AG04450 (cell line): ENCODE measurements at places on chromosomes 6 and 20.
A peak's percentile ranks its signal among the peaks of the same experiment; 100 is the strongest.

- DNase-seq, result no peak
Observed at GRCh38 chr20:39016041-39016440, 53.9 kb downstream of the DHX35 start.

DNA sequence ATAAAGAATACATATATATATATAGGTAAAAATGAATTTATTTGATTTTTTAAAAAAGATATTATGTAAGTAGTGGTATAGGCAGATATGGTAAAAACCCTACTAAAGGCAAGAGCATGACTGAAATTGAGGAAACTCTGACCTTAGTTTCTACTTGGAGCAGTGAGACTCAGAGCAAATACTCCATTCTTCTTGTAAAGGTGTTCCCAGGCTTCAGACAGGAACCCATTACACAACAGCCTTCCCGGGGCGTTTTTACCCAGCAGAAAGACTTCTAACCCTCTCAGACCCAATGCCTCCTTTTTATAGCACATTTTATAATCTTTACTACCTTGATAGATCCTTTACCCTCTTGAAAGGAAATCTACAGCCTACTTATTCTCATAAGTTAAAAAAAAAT, 124.5 kb downstream of the MTFR2 start:
- DNase-seq, result no peak

- DNase-seq, result peak; percentile 24
Observed at GRCh38 chr6:131924881-131925474, 26.2 kb downstream of the CCN2 start.

DNA sequence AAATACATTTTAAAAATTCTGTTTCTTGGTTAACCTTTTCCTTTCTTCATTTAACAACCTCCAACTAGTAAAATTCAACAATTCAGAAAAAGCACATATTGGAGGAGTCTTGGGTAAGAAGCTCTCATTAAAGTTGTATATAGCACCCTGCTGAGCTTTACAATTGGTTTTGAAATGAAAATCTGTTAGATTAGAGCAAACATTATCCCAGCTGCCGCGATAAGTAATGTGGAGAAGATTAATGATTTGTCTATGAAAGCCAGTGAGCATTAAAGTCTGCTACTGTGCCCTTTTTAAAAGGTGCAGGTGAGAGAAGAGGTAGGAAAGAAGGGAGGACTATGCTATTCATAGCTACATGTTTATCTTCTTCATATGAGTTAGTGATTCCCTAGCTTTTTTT, 201.5 kb downstream of the ZFAND3 start:
- no peak for DNase-seq

DNA sequence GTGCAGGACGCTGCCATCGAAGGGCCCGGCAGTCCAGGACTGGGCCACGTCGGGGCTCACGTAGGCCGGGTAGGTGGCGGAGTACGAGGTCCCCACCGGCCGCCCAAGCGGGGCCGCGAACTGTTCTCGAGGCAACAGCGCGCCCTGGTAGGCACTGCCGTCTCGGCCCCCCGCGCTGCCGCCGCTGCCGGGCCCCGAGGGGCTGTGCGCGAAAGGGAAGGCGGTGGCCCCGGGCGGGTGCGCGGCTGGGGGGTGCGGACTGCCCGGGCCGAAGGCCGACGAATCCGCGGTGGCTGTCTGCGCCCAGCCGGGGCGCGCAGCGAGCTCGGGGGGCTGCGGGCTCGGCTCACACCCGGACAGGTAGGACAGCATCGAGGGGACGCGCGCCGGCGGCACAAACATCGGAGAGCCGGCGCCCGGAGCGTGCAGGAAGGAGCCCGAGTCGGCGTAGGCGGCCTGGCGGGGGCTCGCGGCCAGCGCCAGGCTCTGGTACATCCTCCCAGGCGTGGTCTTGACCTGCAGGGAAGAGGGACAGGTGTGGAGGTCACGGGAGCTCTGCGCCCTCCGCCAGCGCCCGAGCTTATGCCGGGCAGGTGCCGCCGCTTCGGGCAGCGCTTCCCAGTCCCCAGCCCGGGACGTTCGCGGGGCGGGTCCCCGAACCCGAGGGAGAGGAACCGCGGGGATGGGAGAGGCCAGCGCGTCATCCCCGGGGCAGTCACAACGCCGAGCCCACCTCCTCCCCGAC, 596 bp downstream of the GATA5 start:
- no peak for DNase-seq

DNA sequence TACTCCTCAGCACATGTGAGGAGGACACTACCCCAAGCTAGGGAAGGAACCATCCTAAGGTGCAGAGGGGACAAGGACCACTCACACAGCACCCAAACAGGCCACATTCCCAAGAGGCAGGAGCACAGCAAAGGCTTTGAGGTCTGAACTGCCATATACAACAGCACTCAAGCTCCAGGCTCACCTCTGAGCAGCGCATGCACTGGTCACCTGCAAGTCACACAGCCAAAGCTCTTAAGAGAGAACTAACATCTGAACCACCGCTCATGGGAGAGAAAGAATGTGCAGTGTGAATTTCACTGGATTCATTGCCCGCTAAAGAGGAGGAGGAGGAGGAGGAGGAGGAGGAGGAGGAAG, 31.0 kb downstream of the NPEPL1 start:
- no peak for DNase-seq

GRCh38 chr6:157748839-157749571, 74.0 kb upstream of the SNX9 start:
- no peak for DNase-seq

DNA sequence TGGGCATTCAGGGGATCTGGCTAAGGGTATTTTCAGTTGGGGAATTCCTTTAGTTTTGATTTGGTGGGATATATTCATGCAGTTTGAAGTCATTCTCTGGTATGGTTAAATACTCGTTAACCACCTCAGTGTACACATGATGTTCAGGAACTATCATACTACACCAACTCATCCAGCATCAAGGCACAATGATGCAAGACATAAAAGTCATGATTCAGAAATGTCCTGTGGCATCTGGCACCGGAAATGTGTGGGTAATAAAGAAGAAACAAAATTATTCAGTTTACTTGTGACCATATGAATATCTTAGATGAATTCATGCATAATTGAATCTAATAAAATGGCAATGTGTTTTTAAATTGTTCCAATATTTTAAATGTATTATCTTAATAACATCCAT, 129.0 kb upstream of the BMP5 start:
- no peak for DNase-seq

DNA sequence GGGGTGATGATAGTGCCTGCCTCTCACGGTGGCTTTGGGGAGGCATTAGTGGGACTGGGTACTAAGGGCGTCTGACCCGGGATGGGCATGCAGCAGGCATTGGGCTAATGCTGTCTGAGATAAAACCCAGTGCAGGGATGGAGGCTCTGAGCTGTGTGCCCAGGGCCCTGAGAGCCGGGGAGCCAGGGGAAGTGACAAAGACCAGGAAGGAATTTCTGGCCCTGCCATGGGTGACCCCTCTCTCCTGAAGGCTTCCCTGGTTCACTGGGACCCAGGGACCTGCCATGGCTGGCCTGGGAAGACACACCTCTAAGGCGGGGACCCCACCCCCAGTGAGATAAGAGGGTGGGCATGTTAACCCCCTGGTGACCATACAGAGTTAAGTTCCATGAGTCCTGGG, 3.9 kb upstream of the GATA5 start:
- no peak for DNase-seq

- no peak for DNase-seq
Observed at GRCh38 chr6:24933868-24934401, 1.8 kb downstream of the RIPOR2 start.

DNA sequence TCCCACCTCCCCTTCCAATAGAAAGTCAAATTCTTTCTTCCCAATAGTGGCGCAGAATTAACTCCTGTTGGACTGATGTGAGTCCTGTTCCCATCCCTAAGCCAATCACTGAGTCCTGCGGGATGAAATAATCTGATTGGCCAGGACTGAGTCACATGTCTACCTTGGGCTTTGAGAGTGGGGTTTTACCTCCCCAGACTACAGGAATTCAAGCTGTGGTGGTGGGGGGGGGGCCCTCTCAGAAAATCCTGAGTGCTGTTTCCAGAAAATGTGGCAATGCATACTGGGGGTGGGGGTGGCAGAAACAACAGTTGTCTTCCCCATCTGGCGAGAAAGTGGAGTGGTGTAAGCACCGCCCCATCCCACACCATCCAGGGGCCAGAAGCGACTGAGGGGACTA, 65.7 kb downstream of the CTCFL start:
- no peak for DNase-seq

GRCh38 chr6:63803371-63803770, 167.8 kb downstream of the PHF3 start:
- DNase-seq, result no peak

DNA sequence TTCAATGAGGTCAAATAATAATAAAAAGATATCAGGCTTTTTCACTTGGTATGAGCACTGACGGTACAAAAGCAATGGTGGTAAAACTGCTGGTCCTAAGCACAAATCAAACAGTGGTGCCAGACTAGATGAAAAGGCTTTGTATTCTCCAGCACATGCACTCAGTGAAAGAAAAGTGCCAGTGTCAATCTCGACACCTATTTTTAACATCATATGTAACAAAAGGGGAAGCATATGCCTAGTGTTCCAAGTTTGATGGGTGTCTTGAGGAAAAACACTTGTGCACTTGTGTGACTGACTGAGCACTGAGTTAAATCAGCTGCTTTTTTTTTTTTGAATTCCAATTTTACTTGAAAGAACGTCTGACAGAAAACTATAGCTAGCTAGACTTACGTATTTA, 27.3 kb downstream of the MED23 start:
- DNase-seq, result no peak

GRCh38 chr6:25579902-25580495, 72.0 kb upstream of the SCGN start:
- DNase-seq, result no peak

- DNase-seq, result no peak
Observed at GRCh38 chr6:137810554-137811120, 56.4 kb upstream of the TNFAIP3 start.

- DNase-seq, result no peak
Observed at GRCh38 chr20:33915726-33916331, 77.9 kb upstream of the RALY start.

DNA sequence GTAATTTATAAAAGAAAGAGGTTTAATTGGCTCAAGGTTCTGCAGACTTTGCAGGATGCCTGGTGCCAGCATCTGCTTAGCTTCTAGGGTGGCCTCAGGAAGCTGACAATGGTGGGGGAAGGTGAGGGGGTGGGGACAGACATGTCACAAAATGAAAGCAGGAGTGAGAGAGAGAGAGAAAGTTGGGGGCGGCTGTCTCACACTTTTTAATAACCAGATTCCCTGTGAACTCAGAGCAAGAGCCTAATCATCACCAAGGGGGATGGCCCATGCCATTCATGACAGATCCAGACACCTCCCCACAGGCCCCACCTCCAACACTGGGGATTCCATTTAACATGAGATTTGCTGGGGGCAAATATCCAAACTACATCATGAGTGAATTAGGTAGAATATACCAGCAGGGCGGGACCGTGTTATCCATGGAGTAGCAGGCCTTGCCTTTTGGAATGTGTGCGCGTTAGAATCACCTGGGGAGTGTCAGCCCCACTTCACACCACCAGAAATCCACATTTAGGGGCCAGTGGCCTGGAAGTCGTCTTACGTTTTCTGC, 258.8 kb downstream of the CDH4 start:
- no peak for DNase-seq

- DNase-seq, result no peak
Observed at GRCh38 chr6:41801380-41801779, 13.9 kb downstream of the TOMM6 start.

- DNase-seq, result no peak
Observed at GRCh38 chr6:119501798-119502483, 152.4 kb upstream of the MAN1A1 start.

GRCh38 chr20:24695529-24696225, 226.2 kb downstream of the SYNDIG1 start:
- DNase-seq, result no peak

- no peak for DNase-seq
Observed at GRCh38 chr6:158009114-158009891, 27.6 kb downstream of the SYNJ2 start.

DNA sequence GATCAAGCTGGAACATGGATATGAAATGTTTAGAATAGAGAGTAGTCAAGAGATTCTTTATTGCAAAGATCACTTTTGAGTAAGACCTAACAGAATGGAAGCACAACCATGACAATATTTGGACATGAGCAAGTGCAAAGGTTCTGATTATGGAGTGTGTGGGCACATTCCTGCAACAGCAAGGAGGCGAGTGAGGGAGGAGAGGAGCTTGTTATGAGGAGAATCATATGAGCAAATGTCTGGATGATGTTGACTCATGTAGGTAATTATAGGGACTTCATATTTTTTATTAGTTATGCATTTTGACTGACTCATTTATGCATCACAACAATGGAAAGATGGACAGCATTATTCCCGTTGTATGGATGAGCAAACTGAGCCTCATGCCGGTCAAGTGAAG, 100.8 kb upstream of the SLC35B3 start:
- no peak for DNase-seq
